ENCODE measurements at places on chromosomes 1 and 21.

- no peak for DNase-seq
These were observed 14.3 kb upstream of the ADAM30 start for GRCh38 chr1:119910618-119911017.

DNA sequence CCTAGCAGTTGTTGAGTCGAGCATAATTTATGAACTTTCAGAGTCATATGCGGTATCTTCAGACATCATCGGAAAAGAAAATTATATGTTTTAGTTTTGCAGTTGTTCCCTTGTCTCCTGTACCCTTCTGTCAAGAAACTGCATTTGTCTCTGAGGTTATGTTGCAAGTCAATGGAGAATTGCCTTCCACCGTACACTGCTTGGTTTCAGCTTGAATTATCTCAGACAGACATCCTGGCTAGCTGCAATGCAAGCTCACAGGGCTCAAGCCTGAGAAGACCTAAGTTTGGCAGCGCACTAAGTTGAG lies 156.0 kb downstream of the NFIA start:
- no peak for DNase-seq

- DNase-seq = no peak
These were observed 106.4 kb downstream of the ODF2L start for GRCh38 chr1:86289746-86290145.

GRCh38 chr1:37092937-37093336 lies 58.6 kb upstream of the GRIK3 start:
- DNase-seq = no peak

DNA sequence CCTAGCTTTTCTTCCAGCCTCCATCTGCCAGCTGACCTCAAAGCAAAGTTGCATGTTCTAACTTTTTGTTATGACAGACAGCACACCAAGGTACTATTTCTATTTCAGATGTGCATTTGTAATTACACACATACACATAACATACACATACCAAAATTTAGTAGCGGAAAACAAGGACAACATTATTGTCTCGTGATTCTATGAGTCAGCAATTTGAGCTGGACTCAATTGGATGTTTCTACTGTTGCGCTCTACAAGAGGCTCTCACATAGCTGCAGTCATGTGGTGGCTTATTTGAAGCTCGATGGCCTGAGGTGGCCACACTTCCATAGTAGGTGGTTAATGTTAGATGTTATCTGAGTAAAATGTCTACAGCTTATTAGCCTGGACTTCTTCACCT lies 1010.1 kb upstream of the B3GALT2 start:
- DNase-seq = no peak

- DNase-seq = no peak
These were observed 128.9 kb downstream of the GRIK1 start for GRCh38 chr21:29810871-29811270.

- DNase-seq = peak; percentile 22
These were observed 24.0 kb upstream of the SPOCD1 start for GRCh38 chr1:31839662-31840343.

DNA sequence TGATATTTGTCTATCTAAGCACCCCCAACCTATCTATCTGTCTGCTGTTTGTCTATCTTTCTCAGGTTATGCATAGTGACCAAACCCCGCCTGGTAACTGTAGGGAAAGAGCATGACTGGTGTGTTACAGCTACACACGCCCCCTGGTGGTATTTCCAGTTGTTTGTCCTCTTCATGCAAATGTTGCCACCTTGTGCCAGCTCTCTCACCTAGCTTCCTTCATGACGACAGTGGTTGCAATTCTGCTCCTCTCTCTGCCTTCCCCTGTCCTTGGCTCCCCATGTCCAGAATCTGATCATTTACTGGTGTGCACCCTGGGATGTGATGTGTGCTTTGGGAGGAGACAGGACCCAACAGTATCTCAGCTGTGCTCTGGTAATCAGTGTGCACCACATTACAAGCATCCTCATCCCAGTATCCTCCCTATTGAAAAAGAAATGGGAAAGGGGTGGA lies 8.1 kb upstream of the INKA2 start:
- DNase-seq = peak; percentile 69

- no peak for DNase-seq
These were observed 569.6 kb downstream of the SMYD3 start for GRCh38 chr1:245937316-245938045.

Measured in fibroblast of skin of abdomen (primary cell).